ENCODE measurements at places on chromosomes 2 and 18. TPM values are rescaled to one million over a fixed set of nuclear protein-coding genes. Genes with fewer than 3 reads are reported as not detected.
A peak's percentile ranks its signal among the peaks of the same experiment; 100 is the strongest.

The AQP12B gene
- 0.55 TPM for total RNA-seq

DNA sequence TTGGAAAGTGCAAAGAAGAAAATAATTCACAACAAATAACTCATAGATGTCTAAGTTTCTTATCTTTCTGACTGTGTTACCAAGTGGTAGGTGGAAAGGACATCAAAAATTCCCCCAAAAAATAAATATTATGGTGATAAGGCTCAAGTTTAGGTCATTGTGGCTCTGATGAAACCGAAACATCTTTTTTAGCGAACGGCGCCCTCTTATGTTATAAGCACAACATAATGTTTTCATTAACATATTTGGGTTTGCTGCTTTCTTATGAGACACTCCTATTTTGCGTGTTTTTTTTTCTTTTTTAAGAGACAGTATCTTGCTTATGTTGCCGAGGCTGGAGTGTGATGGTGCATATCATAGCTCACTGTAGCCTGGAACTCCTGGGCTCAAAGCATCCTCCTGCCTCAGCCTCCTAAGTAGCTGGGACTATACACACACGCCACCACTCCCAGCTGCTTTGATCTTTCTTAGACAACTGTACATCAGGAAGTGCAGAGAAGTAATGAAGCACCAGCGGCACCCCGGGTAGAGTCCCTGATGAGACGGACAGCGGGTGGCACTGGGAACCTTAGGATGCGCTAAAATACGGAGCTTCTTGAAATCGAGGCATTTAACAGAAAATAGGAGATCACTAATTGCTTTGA lies 38.5 kb upstream of the SLC35G4 start:
- no peak for DNase-seq

GRCh38 chr2:139925903-139926302 lies 1145.7 kb upstream of the NXPH2 start:
- DNase-seq, result no peak

The DNAJC5G gene
- not detected for total RNA-seq

- no peak for DNase-seq
Measured at GRCh38 chr18:58900015-58900649, 35.5 kb downstream of the ZNF532 start.

- DNase-seq, result no peak
Measured at GRCh38 chr2:99593692-99594427, 104.0 kb upstream of the REV1 start.

GRCh38 chr18:35407871-35408481 lies 30.8 kb upstream of the ZNF396 start:
- DNase-seq, result peak; percentile 29

The KLHL30 gene
- not detected for total RNA-seq

DNA sequence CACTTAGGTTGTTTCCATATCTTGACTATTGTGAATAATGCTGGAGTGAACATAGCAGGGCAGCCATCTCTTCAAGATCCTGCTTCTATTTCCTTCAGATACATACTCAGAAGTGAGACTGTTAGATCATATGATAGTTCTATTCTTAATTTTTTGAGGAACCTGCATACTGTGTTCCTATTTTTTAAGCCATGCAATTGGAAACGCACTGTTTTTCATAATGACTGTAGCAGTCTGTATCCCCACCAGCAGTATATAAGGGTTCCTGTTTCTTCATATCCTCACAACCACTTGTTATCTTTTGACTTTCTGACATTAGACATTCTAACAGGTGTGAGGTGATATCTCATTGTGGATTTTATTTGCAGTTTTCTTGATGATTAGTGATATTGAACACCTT lies 15.5 kb downstream of the NEURL3 start:
- DNase-seq, result no peak

- DNase-seq, result peak; percentile 21
Measured at GRCh38 chr2:101698014-101698843, 722 bp downstream of the MAP4K4 start.

DNA sequence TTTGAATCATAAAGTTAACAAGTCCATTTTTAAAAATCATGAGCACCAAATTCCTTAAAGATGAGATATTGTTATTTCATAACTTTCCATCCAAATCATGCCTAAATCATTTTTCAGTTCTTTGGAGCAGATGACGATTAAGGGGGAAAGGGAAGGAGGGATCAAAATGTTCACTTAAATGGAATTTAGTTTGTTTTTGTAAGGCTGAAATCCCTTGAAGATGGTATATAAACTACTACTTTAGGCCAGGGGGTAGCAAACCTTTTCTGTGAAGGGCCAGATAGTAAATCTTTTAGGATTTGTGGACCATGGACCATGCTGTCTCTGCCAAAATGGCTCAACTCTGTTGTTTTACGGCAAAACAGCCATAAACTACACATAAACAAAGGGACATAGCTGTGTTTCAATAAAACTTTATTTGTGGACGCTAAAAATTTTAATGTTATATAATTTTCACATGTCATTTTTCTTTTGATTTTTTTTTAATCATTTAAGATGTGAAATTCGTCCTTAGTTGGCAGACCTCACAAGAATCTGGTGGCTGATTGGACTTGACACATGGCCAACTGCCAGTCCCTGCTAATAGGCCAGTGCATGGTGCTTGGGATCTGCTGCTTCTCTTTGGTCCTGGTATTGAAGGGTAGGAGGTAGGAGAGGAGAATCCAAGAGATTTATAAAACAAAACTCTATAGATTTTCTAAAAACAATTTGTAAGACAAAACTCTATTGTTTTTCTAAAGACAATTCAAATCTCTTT lies 52.0 kb upstream of the RTN4 start:
- no peak for DNase-seq

The CPLX4 gene
- not detected for total RNA-seq

GRCh38 chr2:164839914-164840457 lies 1.6 kb downstream of the COBLL1 start:
- no peak for DNase-seq

- DNase-seq, result no peak
Measured at GRCh38 chr2:28748941-28749340, 2.7 kb upstream of the PPP1CB start.

- DNase-seq, result no peak
Measured at GRCh38 chr2:232365621-232366321, 12.8 kb upstream of the ALPP start.

The CACNB4 gene
- total RNA-seq, result 1.1 TPM

DNA sequence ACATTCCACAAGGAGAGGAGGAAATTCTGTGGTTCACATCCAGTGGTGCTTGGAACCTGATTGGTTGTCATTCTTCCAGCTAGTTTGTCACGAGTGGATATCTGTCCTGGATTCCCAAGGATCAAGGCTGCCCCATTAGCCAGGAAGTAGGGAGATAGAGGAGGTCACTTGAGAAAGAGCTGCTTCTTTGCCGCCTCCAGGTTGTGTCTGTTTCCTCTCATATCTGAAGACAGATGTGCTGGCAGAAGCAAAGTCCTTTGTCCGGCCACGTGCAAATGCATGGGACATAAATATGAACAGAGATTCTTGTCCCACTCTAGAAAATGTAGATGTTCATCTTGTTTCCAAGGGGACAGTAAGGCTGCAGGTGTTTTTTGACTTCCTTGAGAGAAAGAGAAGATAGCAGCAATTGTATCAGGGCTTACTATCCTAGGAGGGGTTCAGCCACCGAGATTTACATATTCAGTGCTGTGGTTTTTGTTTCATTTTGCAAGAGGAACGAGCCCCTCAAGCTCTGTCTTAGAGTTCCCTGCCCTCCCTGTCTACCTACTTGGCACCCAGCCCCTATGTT lies 174.4 kb downstream of the RPIA start:
- DNase-seq, result no peak

DNA sequence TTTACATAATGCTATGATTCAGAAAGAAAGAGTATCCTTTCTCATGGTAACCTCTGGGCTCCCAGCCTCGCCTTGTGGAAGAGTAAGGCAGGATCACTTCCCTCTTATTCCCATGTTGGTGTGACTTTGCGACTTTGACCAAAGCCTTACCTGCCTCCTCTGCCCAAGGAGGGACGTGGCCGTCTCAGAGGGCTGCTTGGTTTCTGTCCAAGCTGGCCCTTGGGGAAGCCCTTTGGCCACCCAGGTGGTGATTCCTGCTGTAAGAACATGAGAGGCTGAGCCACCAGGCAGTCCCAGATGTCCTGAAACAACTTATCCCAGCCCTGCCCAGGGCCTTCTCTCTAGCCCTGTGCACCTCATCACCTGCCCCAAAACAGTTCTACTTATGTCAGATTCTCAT lies 6.0 kb downstream of the UGT1A6 start:
- DNase-seq, result no peak

DNA sequence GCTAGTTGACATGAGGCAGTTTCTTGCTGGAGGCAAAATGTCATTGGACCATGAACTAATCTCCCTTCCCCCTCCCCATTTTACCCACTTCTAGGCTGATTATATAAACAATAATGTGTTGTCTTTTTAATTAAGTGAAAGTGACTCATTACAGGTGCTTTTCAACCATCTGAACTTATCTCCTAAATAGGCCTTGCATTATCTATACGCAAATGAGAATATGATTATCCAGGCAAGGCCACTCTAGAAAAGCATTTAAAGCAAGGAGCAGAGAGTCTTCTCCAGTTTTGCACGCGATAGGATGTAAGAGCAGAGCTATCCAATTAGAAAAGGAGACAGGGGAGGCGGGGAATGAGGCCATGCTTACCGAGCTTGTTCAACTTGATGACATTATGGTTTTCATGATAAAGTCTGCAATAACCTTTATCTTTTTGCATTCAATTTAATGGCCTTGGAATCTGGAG lies 286.1 kb upstream of the SIX3 start:
- DNase-seq, result no peak

DNA sequence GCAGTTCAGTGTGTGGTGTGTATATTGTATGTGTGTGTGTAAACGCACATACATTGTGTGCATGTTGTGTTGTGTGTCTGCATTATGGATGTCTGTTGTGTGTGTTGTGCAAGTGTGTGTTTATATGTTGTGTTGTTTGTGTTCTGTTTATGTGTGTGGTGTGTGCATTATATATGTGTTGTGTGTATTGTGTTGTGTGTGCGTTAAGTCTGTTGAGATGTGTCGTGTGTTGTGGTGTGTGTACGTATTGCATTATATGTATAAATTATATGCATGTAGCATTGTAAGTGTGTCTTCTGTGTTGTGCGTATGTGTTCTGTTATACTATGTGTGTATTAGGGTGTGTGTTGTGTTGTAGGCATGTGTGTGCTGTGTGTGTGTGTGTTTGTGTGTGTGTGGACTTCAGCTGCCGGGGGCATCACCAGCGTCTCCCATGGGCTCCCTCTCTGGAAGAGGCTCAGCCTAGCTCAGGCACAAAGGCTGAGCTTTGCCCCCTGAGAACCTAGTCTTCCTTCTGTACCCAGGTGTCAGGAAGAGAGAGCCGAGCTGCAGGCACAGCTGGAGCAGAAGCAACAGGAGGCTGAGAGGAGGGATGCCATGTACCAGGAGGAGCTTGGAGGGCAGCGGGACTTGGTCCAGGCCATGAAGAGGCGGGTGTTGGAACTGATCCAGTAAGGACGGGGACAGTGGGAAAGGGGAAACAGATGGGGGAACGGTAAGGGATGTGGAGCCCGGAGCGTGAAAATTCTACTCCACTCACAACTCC lies 13.7 kb downstream of the RUFY4 start:
- DNase-seq, result no peak

DNA sequence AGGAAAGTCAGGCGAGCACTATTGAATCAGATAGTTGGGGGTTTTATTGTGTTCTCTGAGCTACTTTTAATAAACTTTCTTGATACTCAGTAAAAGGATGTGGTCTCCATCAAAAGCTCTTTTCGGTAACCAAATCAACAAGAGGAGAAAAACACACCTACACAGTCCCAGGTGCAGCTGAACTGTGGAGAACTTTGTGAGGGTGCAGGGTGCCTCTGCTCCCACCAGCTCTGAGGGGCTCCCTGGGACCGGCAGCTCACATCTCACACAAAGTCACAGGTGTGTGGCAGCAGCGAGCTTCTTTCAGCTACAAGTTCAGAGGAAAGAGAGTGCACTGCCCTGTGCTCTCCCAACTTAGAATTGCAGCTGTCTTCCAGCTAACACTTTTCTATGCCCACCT lies 650.4 kb downstream of the RNF144A start:
- peak; percentile 18 for DNase-seq

Data from transverse colon (tissue), 4 donors.